Naive thymus-derived CD8-positive, alpha-beta T cell (primary cell): ENCODE measurements at places on chromosomes 13 and 19. TPM values are rescaled to one million over a fixed set of nuclear protein-coding genes. Genes with fewer than 3 reads are reported as not detected.

PODNL1 gene
- polyA plus RNA-seq = not detected

ZFR2 gene
- polyA plus RNA-seq = 2.9 TPM

PTH2 gene
- polyA plus RNA-seq = not detected

SERTAD1 gene
- 3.5 TPM for polyA plus RNA-seq

ABCA7 gene
- 14.4 TPM for polyA plus RNA-seq

DNA sequence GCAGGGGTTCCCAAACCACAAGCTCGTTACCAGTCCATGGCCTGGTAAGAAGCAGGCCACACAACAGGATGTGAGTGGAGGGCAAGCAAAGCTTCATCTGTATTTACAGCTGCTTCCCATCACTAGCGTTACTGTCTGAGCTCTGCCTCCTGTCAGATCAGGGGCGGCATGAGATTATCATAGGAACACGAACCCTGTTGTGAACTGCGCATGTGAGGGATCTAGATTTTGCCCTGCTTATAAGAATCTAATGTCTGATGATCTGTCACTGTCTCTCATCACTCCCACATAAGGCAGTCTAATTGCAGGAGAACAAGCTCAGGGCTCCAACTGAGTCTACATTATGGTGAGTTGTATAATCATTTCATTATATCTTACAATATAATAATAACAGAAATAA is 677.4 kb upstream of the SLITRK6 start:
- no peaks in the 10 kb centered on the region for H3K36me3 ChIP-seq
- no peak for DNase-seq
- H3K27me3 ChIP-seq = no peaks in the 10 kb centered on the region

- H3K27ac ChIP-seq = no peak overlapping the region
- no peaks in the 10 kb centered on the region for H3K27me3 ChIP-seq
- H3K36me3 ChIP-seq = peaks cover 5% of the 10 kb centered on the region
Observed at GRCh38 chr19:5652261-5652660, 28.1 kb downstream of the MICOS13 start.

- peak; percentile 42 for DNase-seq
- peaks cover 38% of the 10 kb centered on the region for H3K36me3 ChIP-seq
- no peak overlapping the region for H3K27ac ChIP-seq
- no peaks in the 10 kb centered on the region for H3K27me3 ChIP-seq
- no peak overlapping the region for H3K4me3 ChIP-seq
- peaks cover 10% of the 10 kb centered on the region for H3K4me1 ChIP-seq
Observed at GRCh38 chr19:38095411-38096308, 128.4 kb downstream of the DPF1 start.

DNA sequence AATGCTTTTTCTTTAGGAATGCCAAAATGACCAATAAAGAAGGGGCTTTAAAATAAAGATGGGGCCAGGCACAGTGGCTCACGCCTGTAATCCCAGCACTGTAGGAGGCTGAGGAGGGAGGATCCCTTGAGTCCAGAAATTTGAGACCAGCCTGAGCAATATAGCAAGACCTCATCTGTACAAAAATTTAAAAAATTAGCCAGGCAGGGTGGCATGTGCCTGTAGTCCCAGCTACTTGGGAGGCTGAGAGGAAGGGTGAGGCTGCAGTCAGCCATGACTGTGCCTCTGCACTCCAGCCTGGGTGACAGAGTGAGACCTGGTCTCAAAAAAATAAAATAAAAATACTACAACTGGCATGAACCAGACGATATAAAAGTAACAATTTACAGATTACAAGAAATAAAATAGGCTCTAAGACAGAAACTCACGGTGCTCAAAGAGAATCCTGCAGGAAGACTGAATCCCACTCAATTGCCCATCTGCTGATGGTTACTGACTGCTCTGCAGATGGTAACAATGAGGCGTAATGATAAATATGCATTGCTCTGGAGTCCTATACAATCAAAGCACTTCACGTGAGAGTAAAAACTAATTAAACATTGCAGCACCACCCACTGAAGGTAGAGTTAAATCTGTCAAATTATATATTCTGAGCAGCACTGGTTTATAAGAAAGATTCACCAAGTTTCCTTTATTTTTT is 93.2 kb downstream of the LHFPL6 start:
- DNase-seq = no peak
- no peak overlapping the region for H3K4me3 ChIP-seq
- H3K27me3 ChIP-seq = peaks cover 28% of the 10 kb centered on the region
- H3K36me3 ChIP-seq = no peaks in the 10 kb centered on the region
- no peak overlapping the region for H3K27ac ChIP-seq

DNA sequence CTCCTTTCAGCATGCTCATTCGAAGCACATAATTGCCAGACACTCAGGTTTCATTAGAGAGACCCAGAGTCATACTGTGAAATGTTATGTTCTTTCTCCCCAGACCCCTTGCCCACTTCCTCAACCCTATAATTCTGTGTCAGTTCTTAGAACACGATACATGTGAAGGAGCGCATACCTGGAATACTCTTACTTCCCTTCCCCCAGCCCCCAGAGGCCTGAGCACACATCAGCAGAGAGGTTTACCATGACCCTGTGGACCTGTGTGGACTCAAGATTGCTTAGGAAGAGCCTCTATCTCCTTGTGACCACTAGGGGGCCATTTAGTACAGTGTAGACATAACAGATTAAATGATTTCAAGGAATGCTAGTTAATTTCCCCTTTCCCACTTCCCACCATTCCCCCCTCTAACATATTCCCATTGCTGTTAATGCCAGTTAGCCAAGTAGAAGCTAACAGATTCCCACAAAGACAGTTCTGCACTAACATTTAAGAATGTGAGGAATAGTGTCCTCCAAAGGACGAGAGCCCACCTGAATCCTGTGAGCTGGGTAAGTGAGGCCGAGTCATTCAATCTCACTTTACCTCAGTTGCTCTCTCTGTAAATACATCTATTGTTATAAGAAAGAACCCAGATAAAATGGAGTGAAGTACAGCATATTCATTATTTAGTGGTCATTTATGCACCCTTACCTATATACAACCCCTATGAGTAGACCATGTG is 154.2 kb upstream of the MAB21L1 start:
- H3K36me3 ChIP-seq = peaks cover 7% of the 10 kb centered on the region
- H3K27me3 ChIP-seq = no peaks in the 10 kb centered on the region
- no peak overlapping the region for H3K4me3 ChIP-seq
- H3K27ac ChIP-seq = no peak overlapping the region
- no peak for DNase-seq
- no peaks in the 10 kb centered on the region for H3K4me1 ChIP-seq

DNA sequence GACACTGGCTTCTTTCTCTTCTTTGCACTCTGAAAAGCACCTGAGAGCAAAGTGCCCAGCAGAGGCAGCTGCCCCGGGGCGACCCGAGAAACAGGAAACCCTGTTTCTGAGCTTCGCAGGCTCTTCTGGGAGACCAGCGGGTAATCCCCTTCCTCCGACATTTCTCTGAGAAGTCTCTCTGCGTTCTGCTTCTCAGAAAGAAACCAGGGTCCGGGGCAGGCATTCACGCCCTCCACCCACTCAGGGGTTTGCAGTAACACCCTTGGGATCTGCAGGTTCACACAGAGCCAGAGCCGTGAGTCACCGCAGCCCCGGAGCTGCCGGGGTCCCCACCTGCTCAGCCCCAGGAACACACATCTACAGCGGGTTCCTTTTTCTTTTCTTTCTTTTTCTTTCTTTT is 86.0 kb downstream of the GADD45B start:
- no peaks in the 10 kb centered on the region for H3K36me3 ChIP-seq
- peak; percentile 70 for DNase-seq
- no peaks in the 10 kb centered on the region for H3K27me3 ChIP-seq
